Mucosa of descending colon (tissue), 3 donors: ENCODE measurements at places on chromosomes 6 and 20.

GRCh38 chr20:24489193-24489592 is 19.8 kb downstream of the SYNDIG1 start:
- DNase-seq, result no peak

GRCh38 chr20:64137598-64138031 is 26.6 kb upstream of the MYT1 start:
- DNase-seq, result no peak

GRCh38 chr6:122809001-122809400 is 19.9 kb downstream of the SMPDL3A start:
- DNase-seq, result no peak

GRCh38 chr6:88480816-88481215 is 314.7 kb upstream of the CNR1 start:
- DNase-seq, result no peak

- DNase-seq, result no peak
Measured at GRCh38 chr6:152595499-152595898, 41.7 kb downstream of the SYNE1 start.

- DNase-seq, result no peak
Measured at GRCh38 chr20:34974246-34974645, 18.6 kb downstream of the MYH7B start.
